ENCODE measurements at places on chromosomes 11 and 22.

DNA sequence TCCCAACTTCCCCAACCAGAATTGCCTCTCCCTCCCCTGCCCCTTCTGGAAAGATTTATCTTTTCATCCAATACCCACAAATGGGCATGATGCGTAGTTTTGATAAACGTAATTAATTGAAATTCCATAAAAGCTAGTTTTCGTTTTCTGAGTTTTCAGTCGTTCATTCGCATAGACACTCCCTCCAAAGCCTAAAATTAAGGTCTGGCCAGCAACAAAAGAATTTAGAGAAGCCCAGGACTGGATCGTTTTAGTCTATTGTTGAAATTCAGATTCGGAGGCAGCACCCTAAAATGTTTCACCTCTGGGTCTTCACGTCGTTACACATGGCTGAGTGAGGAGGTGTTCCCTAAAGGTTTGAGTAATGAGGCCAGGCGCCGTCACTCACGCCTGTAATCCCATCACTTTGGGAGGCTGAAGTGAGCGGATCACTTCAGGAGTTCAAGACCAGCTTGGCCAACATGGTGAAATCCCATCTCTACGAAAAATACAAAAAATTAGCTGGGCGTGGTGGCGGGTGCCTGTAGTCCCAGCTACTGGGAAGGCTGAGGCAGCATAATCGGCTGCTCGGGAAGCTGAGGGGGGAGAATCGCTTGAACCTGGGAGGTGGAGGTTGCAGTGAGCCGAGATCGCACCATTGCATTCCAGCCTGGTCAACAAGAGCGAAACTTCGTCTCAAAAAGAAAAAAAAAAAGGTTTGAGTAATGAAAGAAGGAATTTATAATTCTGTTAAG lies 589 bp upstream of the NDUFC2 start:
- DNase-seq, result no peak

- DNase-seq, result no peak
These were observed 79.4 kb upstream of the PPARA start for GRCh38 chr22:46070803-46071450.

GRCh38 chr11:108525161-108525560 lies 27.0 kb upstream of the POGLUT3 start:
- DNase-seq, result no peak

DNA sequence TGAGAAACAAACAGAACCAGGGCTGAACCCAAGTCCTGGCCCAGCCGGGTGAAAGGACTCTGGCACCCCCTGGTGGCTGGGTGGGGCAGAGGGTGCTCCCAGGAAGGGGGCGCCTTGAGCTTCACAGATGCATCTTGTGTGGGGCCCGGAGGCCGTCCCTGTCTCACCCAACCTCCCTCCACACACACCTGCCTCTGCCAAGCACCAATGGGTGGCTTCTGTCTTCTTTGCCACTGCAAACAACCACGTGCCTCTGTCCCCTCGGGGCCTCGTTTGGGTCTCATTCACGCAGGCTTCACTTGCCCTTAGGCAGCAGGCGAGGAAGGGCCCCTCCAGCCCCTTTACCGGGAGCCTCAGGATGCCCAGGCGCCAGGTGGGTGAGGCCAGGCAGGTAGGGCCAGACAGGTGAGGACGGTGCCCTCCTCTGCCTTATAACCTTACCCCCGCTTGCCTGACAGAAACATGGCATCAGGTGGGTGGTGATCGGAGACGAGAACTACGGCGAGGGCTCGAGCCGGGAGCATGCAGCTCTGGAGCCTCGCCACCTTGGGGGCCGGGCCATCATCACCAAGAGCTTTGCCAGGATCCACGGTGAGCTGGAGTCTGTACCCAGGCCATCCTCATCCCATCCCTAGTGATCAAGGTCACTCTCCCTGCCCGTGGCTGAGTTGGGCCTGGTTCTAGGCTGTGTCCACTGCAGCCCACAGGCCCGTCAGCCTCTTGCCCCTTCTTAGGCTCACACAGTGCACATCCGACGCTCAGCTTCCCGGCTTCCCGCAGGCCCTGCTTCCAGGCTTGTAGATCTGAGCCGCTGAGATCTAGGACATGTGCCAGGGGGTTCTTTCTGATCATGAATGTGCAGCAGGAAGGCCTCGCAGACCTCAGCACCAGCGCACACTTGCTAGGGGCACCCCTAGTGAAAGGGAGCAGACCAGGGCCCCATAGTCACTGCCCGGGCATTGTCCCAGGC lies 17.2 kb downstream of the POLR3H start:
- no peak for DNase-seq

DNA sequence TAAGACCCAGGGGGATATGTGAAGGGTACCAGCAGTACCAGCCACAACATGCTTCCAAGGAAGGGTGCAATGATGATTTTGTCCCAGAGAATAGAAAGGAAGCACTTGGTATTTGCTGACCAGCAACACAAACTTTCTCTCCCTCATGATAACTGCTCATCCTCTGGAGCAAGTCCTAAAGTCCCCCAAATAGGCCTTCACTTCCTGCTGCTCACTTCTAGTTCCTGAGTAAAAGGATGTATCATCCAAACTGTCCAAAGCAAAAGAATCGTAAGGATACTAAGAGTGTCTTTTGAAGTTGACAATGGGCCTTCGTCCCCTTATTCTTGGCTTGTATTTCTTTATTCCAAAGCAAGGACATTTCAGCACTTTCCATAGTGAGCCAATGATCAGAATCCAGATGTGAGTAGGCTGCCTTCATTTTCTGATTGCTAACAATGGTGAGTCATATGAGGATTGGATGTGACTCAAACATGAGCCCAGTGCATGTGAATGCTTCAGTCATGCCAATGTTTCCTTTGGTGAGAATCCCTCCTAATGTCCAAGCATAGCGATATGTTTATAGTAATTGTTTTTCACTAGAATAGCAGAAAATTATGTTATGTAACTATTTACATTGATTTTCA lies 243.4 kb upstream of the POU2AF2 start:
- DNase-seq, result no peak

DNA sequence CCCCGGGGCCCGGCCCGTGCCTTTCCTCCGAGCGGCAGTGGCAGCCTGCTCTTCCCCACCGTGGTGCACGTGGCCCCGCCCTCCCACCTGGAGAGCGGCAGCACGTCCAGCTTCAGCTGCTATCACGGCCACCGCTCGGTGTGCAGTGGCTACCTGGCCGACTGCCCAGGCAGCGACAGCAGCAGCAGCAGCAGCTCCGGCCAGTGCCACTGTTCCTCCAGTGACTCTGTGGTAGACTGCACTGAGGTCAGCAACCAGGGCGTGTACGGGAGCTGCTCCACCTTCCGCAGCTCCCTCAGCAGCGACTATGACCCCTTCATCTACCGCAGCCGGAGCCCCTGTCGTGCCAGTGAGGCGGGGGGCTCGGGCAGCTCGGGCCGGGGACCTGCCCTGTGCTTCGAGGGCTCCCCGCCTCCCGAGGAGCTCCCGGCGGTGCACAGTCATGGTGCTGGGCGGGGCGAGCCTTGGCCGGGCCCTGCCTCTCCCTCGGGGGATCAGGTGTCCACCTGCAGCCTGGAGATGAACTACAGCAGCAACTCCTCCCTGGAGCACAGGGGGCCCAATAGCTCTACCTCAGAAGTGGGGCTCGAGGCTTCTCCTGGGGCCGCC lies 11.9 kb downstream of the C22orf31 start:
- DNase-seq, result no peak

DNA sequence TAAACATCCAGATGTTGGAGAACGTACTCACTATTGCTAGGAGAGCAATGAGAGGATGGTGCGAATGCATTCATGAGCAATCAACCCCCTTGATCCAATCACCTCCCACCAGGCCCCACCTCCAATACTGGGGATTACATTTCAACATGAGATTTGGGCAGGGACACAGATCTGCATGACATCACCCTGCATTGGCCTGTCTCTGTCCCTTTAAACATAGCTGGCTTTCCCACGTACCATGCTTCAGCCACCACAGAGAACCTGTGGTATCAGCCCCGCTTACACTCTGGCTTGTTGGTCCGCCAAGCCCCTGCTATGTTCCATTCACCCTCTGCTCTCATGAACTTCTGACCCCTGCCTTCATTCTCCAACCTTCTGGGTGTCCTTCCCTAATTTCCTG lies 157.5 kb upstream of the E2F8 start:
- DNase-seq, result no peak

Measured in cerebellar nuclear complex (tissue), 1 donor.